ENCODE measurements at places on chromosomes 2 and 18.

DNA sequence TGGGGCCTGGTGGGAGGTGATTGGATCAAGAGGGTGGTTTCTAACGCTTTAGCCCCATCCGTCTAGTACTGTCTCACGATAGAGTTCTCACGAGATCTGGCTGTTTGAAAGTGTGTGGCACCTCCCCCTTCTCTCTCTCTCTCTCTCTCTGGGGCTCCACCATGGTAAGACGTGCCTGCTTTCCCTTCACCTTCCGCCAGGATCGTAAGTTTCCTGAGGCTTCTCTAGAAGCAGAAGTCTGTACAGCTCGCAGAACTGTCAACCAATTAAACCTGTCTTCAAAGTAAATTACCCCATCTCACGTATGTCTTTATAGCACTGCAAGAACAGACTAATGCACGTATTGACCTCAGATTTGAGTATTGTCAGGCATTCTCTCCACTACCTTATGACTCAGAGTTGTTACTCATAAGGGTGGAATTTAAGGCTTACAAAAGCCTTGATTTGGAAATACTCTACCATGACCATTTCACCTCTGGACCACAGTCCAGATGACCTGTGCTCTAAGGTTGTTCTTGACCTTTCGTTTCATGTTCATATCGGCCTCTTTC is 99.5 kb upstream of the AGAP1 start:
- no peak for DNase-seq

- no peak for DNase-seq
Measured at GRCh38 chr2:184879671-184880070, 281.3 kb downstream of the ZNF804A start.

GRCh38 chr2:50181212-50181611 is 850.7 kb downstream of the NRXN1 start:
- DNase-seq, result no peak

- DNase-seq, result no peak
Measured at GRCh38 chr2:195316486-195316885, 340.5 kb upstream of the SLC39A10 start.

DNA sequence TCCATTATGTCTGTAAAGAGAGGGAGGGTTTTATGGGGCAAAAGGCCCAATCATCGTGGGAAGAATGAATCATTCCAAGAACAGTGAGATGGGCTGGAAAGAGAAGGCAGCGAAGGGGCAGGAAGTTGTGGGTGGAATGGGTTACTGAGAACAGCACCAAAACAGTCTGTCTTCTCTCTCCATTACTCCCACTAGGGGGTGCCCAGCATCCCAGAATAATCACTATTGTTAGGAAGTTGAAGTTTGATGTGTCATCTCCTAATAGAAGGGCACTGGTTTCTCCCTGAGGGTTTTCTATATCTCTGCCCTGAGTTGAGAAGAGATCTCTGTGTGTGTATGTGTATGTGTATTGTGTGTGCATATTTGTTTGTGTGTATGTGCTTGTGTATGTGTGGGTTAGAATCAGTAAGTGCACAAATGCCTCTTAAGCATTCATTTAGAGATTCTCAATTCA is 76.6 kb upstream of the MAP4K3 start:
- no peak for DNase-seq

- no peak for DNase-seq
Measured at GRCh38 chr2:132654335-132654734, 15.7 kb downstream of the LYPD1 start.

DNA sequence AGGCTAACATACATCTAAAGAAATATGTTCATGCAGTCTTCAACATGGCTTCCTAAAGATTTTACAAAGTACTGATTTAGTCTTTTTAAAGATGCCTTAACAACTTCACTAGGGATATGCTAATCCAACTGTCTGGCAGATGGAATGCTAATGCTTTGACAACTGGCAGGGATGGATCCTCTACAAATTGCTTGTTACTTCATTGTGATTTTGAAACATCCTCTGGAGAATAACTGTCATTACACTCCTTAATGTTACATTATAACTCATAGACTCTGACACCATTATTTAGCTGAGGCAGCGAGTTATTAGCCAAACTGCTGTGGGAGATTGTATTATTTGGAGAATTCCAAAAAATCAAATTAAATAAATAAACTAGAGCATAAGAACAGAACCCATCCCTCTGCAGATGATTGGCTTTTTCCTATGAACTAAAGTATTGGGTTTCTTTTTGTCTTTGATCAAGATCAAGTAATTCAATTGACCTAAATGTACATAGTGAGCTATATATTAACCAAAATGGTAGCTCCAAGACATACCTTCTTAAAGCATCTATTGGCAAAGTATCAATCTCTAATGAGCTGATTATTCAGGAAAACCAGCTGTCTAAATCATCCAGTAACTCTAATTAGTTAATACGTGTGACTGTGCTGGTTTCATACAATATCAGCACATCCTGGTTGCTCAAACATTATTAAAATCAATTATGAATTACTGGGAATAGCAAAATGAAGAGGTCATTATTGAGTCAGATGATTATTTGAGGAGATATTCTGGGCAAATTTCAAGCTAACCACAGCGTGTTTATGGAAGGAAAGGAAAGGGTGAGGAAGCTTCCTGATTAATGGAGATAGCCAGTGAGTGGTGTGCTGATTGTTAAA is 321.3 kb upstream of the TFPI start:
- DNase-seq, result no peak

Data from cerebellar nuclear complex (tissue), 1 donor.